ENCODE measurements at places on chromosomes 7 and 10. TPM values are rescaled to one million over a fixed set of nuclear protein-coding genes. Genes with fewer than 3 reads are reported as not detected.

The ARMC10 gene
- 18.5 TPM for total RNA-seq

DNA sequence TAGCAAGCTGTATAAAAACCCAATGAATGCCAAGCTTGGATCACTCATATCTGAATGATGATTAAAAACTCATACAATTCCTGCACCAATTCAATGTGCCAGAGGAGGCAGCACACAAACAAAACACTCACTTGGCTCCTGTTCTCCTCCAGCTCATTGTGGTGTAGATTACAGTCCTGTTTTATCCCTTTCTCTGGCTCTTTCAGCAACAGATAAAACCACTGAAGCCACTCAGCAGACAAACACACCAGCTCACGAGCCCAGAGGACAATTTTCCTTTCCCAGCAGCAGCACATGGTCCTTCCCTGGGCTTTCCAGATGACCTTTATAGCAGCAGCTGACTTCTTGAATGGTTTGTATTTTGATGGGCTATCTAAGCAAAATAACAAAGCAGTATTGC, 107.3 kb upstream of the STARD3NL start:
- DNase-seq = no peak

The VPS41 gene
- total RNA-seq = 20.0 TPM

GRCh38 chr10:33706191-33706590, 371.7 kb upstream of the NRP1 start:
- no peak for DNase-seq

DNA sequence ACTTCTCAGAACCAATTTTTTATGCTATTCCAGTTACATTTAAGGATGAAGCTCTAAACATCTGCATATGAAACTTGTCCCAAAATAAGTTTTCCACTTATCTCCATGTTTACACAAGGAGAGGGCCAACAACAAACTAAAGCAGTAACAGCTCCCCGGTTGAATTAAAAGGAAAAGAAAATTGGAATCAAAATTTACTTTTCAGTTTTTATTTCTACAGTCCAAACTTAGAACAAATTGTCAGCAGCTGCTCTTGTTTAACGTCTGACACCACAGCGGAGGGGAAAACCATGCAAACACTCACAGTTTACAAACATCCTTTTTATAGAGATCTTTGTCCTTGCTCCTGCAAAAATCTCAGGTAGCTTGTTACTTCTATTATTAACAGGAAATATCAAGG, 101.3 kb downstream of the COL28A1 start:
- DNase-seq = no peak

- no peak for DNase-seq
Observed at GRCh38 chr10:91190876-91191583, 29.4 kb upstream of the PCGF5 start.

The NUPR2 gene
- total RNA-seq = not detected

The PON1 gene
- 190 TPM for total RNA-seq

The AOAH gene
- total RNA-seq = 26.7 TPM

The NDUFA5 gene
- total RNA-seq = 27.4 TPM

DNA sequence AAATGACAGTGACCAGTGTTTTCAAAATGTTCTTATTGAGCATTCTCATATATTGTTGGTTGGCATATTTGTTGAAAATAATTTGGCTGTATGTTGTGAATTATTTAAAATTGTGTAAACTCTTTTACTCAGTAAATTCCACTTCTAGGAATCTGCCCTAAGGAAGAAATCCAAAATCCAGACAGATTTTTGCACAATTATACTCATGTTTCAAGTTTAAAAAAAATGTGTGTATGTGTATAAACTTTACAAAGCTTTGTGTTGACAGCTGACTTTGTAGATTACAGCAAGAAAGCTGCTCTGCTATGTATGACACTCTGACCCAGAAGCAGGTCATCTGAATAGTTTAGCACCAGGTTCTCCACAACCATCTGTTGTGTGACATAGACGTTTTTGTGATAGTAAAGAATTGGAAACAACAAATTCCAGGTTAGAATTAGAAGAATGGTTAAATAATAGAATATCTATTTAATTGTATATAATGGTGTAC, 21.6 kb downstream of the KIFBP start:
- DNase-seq = no peak

GRCh38 chr7:66015440-66016130, 33.6 kb upstream of the GUSB start:
- no peak for DNase-seq

GRCh38 chr10:118108194-118109026, 61.7 kb upstream of the RAB11FIP2 start:
- DNase-seq = no peak

The INA gene
- total RNA-seq = not detected

The ETV1 gene
- total RNA-seq = 3.4 TPM

- DNase-seq = no peak
Observed at GRCh38 chr10:43078175-43078985, 1.5 kb downstream of the RET start.

The C10orf62 gene
- total RNA-seq = 0.56 TPM

- DNase-seq = no peak
Observed at GRCh38 chr10:133231244-133231945, 1.4 kb downstream of the UTF1 start.

GRCh38 chr7:149293338-149293737, 31.3 kb downstream of the ZNF783 start:
- no peak for DNase-seq

The CPVL gene
- total RNA-seq = 39.0 TPM

The FAM25C gene
- not detected for total RNA-seq

GRCh38 chr10:78571286-78571685, 497.5 kb upstream of the ZMIZ1 start:
- DNase-seq = no peak

The ANKRD30A gene
- not detected for total RNA-seq

The TMEM196 gene
- total RNA-seq = not detected

The POM121 gene
- total RNA-seq = 10.6 TPM

- no peak for DNase-seq
Observed at GRCh38 chr10:128086003-128086863, 40.0 kb downstream of the MKI67 start.

GRCh38 chr7:80935991-80936780, 17.3 kb upstream of the SEMA3C start:
- DNase-seq = no peak

The CTAGE4 gene
- 1.7 TPM for total RNA-seq

- DNase-seq = no peak
Observed at GRCh38 chr7:48847917-48848316, 76.4 kb upstream of the CDC14C start.

The CLCN1 gene
- not detected for total RNA-seq

The TNS3 gene
- total RNA-seq = 27.8 TPM

- no peak for DNase-seq
Observed at GRCh38 chr10:49164559-49165188, 23.5 kb downstream of the TMEM273 start.

The PRPS1L1 gene
- not detected for total RNA-seq

The ZNF511 gene
- total RNA-seq = 31.3 TPM

DNA sequence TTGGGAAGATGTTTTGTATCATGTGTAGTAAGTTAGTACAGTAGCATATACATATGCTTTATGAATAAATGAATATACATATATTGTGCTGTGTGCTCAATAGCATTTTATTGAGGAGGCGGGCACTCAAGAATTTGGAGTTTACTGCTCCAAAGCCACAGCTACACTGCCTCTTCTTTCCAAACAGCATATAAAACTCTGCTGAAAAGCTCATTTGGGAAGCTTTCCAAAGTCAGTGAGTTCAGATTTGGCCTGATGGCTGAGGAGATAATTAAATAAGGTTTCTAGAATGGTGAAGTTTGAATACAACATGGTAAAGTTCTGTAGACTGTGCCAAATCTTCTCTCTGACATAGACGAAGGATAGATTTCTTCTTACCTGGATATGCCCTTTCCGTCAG, 29.8 kb downstream of the CDK1 start:
- DNase-seq = no peak
